ENCODE measurements at places on chromosomes 2 and 18. TPM values are rescaled to one million over a fixed set of nuclear protein-coding genes. Genes with fewer than 3 reads are reported as not detected.

Gene ALKAL2
- total RNA-seq, result 1.1 TPM

GRCh38 chr2:239689410-239689809 is 288.6 kb upstream of the HDAC4 start:
- DNase-seq, result no peak

Gene DCDC2C
- total RNA-seq, result not detected

DNA sequence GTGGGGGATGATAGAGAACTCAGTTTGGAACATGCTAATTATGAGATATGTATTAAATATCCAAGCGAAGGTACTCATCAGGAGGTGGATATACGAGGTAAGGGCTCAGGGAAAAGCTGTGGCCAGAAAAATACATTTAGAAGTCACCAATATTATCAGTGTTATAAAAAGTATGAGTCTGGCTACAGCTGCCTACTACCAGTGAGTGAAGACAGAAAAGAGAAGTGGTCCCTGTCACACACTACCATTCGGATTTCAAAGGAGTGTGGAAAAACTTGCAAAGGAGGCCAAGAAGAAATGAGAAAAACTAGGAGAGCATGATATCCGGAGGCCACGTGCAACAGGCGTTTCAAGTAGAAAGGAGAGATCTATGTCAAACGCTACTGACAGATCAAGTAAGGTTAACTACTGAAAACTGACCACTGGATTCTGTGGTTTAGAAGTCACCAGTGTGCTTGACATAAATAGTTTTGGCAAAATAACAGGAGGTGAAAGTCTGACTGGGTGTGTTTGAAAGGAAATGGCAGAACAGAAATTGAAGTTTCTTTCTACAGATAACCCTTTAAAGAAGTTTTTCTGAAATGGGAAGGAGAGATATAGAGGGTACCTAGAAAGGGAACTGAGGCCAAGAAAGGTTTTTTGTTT is 118.7 kb upstream of the DNMT3A start:
- DNase-seq, result no peak

DNA sequence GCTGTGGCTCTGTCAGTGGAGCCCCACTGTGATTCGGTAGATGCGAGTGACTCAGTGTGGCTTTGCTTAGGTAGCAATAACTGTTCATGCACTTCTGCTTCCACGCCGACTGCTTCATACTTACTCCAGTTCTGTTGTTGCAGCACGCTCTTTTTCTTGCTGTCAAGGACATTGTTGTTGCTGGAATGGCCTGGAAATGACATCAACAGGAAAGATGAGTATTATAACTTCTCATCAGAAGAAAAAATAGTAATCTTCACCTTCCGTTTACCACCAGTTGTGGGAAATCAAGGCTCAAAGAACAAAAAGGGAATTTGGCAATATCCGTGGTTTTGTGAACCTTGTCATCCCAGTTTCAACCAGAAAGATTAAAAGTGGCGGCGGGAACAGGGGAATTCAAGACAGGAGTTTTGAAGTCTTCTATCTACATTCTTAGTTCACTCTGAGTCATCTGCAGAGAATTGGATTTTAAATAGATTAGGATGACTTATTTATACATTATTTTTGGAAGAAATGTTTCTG is 8.3 kb downstream of the TM4SF20 start:
- no peak for DNase-seq

DNA sequence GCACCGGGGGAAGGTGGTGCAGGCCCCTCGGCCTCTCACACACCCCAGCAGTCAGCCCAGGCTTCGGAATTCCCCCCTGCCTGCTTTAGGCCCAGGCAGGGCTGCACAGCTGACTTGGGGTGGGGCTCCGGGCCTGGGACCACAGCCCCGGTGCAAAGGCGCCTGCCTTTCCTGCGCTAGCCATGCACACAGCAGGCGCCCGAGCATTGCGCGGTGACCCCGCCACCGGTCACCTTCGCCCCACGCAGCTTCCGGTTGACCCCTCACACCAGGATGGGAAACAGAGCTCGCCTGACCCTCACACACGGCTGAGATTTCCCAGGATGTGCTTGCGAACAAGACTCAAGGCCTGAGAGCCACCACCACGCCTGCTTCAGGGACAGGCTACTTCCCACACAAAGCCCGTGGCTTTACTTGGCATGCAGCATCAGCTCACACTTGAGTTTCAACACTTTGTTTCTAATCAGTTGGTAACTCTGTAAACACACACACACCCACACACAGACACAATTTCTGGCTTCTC is 46.0 kb downstream of the SLC66A2 start:
- DNase-seq, result no peak

- no peak for DNase-seq
These were observed 144.4 kb upstream of the REV1 start for GRCh38 chr2:99634234-99634633.

DNA sequence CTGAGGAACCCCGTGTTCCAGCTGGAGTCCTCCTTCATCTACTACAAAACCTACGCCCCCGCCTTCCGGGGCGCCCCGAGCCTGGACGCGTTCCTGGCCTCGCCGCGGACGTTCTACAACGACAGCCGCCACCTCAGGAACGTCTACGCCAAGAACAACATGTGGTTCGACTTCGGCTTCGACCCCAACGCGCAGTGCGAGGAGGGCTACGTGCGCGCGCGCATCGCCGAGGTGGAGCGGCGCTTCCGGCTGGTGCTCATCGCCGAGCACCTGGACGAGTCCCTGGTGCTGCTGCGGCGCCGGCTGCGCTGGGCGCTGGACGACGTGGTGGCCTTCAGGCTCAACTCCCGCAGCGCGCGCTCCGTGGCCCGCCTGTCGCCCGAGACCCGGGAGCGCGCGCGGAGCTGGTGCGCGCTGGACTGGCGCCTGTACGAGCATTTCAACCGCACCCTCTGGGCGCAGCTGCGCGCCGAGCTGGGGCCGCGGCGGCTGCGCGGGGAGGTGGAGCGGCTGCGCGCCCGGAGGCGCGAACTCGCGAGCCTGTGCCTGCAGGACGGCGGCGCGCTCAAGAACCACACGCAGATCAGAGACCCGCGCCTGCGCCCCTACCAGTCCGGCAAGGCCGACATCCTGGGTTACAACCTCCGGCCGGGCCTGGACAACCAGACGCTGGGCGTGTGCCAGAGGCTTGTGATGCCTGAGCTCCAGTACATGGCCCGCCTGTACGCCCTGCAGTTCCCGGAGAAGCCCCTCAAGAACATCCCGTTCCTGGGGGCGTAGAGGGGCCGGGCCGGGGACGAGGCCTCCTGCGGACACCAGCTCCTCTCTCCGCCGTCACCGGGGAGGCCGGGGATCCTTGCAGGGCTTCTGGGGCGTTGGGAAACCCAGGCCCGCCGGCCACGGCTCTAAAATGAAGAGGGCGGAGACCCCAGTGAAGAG is 5.3 kb upstream of the NEU4 start:
- peak; percentile 40 for DNase-seq

Gene PRLH
- total RNA-seq, result not detected

DNA sequence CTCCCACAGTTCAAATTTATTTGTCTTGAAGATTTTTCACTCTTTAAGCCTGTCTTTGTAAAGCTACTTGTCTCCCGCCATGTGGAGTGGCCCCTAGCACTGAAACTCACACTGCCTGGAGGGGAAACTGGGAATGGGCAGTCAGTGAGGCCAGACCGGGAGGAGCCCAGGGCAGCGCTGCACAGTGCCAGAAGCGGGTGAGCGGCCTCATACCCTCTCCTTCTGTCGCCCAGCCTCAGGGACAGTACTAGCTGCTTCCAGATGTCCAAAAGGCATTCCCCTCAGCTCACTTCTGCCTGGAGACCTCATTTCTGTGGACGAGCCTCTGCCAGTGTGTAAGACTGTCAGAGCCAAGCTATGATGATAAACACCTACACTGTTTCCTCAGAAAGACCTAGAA is 79.9 kb downstream of the SEPTIN10 start:
- DNase-seq, result no peak

Gene PKDCC
- total RNA-seq, result 88.7 TPM

GRCh38 chr2:21392649-21393048 is 268.9 kb downstream of the TDRD15 start:
- DNase-seq, result no peak

Gene TLX2
- total RNA-seq, result not detected

- no peak for DNase-seq
These were observed 144.0 kb upstream of the ZC3H15 start for GRCh38 chr2:186342029-186342428.

DNA sequence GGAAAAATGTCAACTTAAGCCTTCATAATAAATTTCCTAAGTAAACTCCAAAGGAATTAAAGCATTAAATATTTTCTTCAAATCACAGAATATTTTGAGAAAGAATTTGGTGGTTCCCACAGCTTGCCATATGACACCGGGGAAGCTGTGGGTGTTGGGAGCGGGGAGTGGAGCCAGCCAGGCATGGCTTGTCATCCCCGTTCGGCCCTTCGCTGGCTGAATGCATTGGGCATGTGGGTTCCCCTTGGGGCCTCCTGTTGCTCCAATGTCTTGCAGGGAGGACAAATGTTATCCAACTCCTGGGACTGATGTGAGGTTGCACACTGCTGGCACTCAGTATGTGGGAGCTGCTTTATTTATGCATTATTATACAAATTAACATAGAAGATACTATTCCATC is 18.6 kb downstream of the NGEF start:
- no peak for DNase-seq

- DNase-seq, result no peak
These were observed 1305.0 kb downstream of the CNTNAP5 start for GRCh38 chr2:125330133-125330532.

Gene SH3RF3
- total RNA-seq, result 7.9 TPM

All from left ventricle myocardium inferior (tissue), 1 donor.